ENCODE measurements at places on chromosomes 13 and 19.

DNA sequence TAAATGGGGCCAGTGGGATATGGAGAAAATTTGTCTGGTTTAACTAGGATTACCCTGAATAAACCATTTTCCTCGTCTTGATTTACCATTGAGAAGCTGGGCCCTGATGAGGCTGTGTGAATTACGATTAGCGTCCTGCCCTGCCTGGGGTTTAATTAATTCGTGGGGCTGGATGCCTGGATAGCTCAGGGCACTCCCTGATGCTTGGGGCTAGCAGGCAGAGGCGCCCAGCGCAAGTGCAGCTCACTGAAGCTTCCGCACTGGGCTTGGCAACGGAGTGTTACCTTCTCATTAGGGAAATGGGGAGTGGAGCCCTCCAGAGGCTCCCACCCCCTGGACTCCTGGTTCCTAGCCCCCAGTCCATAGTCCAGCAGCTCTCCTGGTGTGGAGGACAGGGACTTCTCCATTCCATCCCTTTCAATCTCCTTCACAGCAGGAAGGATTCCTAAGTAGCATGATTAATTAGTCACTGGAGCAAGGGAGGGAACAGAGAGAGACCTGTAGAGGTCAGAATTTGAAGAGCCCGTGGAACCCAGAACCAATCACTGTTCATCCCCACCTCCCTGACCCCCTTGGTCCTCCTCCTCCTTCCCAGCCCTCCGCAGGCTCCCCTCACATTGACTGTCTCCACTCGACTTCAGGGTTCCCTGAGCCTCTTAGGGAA lies 107.2 kb downstream of the UQCRFS1 start:
- no peak for DNase-seq

GRCh38 chr19:41435936-41436673 lies 3.6 kb downstream of the DMAC2 start:
- DNase-seq: no peak

DNA sequence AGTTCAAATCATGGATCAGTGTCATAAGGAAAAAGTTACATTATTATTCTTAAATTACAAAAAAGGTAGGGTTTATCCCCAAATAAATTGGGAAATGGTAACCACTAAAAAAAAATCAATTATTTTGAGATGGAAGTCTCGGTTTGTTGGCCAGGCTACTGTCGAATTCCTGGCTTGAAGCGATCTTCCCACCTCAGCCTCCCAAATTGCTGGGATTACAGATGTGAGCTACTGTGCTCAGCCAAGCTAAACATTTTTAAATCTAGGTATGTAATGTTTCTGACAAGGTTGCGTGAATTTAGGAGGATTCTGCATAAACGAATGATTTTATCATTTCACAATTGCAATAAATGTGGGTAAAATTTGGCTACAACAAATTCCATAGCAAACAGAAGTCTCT lies 2.0 kb downstream of the NAA16 start:
- DNase-seq: no peak

- no peak for DNase-seq
These were observed 166.4 kb downstream of the KATNAL1 start for GRCh38 chr13:30140973-30141372.

- no peak for DNase-seq
These were observed 243.8 kb upstream of the MAB21L1 start for GRCh38 chr13:35720290-35720689.

DNA sequence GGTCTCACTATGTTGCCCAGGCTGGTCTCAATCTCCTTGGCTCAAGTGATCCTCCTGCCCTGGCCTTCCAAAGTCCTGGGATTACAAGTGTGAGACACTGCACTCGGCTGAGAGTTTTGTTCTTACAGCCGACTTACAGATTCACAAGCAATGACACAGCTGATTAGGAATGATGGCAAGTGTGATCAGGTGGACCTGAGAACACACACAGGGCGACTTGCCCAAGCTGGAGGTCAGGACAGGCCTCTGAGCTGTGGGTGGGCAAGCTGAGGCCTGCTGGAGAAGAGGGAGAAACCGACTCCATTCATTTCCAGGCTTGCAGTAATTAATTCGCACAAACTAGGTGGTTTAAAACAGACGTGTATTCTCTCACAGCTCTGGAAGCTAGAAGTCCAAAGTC lies 8.1 kb upstream of the ATG4D start:
- DNase-seq: no peak

GRCh38 chr13:44932171-44932849 lies 57.0 kb downstream of the NUFIP1 start:
- DNase-seq: no peak

GRCh38 chr13:88526853-88527215 lies 855.7 kb downstream of the SLITRK5 start:
- DNase-seq: no peak

- no peak for DNase-seq
These were observed 26.4 kb upstream of the DPP9 start for GRCh38 chr19:4749870-4750590.

GRCh38 chr13:41284512-41285288 lies 21.3 kb upstream of the MTRF1 start:
- DNase-seq: no peak

GRCh38 chr13:33379608-33380007 lies 94.1 kb upstream of the STARD13 start:
- DNase-seq: no peak

- DNase-seq: no peak
These were observed 46.0 kb downstream of the ATP11A start for GRCh38 chr13:112735791-112736190.

DNA sequence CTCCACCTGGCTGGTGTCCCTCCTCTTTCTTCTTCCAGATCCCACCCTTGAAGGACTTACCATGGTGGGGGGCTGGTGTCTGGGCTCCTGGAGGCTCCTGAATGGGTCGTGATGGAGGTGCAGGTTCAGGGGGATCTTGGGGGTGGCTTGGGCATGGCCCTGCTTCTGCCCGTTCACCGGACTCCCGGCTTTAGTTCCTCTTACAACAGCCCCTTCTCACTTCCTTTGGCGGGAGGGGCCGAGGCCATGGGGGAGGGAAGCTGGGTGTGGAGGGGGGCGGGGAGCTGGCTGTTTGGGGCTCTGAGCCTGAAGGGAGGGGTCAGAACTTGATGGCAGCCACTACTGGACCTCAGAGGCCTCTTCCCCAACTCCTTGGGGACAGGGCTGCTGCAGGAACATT lies at the start of gene MYO1F:
TSS of gene MYO1F (minus strand) at position 196 of the 400 bp plus-strand sequence. CDS start at position 63, 133 bp downstream.
- DNase-seq: peak; percentile 62

DNA sequence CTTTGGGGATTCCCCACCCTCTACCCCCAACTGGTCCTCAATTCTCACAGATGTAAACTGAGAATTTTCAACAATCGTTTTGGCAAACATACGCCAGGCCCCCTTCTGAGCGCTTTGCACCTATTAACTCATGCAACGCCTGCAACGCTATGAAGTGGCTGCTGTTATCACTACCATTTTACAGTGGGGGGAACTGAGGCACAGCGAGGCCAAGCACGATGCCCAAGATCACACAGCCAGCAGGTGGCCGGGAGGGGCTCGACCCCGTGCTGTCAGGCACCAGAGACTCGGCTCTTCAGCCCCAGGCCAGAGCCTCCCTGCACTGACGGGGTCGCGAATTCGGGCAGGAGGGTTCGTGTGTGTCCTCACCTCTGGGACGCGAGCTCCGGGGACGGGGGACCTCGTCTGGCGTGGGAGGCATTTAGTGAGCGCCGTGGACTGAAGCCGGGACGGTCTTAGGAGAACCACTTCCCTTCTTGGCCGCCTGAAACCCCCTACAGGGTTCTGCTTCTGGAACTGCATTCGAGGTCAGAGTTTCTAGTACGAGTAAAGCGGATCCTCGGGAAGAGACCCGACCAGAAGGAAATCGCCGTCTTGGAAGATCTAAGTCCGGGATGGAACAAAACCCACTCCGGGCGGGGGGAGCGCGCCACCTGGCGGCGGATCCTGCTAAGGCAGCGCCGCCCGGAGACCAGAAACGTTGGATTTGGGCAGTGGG lies 21.0 kb downstream of the ZNF114 start:
- DNase-seq: peak; percentile 34

DNA sequence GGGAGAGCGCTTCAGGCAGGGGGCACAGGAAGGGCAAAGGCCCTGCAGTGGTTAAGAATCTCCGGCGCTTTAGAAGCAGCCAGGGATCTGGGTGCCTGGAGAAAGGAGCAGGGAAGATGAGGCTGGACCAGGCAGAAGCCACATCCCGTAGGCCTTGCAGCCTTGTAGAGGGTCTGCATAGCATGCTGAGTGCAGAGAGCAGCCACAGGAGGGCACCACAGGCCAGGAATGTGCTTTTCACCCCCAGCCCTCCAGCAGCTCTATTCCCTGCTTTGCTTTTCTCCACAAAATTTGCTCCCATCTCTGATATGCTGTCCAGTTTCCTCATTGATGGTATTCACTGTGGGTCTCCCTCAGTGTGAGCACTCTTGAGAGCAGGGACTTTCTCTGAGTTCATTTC lies 5.7 kb downstream of the WDR62 start:
- no peak for DNase-seq

GRCh38 chr13:108315273-108315672 lies 45.8 kb downstream of the TNFSF13B start:
- no peak for DNase-seq

DNA sequence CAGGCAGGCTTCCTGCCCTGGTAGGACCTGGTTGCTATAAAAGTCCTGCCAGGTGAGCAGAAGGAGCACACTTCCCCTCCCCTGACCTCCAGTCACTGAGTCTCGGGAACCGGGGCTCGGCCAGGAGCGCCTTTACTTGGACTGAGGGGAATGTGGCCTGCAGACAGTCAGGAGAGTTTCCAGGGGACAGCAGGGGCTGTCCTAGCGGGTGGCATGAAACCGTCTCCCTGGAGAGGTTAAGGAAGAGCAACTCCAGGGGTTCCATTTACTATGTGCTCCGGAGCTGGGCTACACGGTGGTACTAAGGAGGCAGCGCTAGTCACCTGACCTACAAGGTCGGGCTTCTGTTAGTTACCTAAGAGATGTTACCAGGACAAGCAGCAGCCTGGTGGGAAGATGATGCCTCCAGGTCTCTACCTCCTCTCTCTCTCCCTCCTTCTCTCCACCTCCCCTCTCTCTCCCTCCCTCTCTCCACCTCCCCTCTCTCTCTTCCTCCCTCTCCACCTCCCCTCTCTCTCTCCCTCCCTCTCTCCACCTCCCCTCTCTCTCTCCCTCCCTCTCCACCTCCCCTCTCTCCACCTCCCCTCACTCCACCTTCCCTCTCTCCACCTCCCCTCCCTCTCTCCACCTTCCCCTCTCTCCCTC lies 4.1 kb upstream of the CNOT3 start:
- no peak for DNase-seq

DNA sequence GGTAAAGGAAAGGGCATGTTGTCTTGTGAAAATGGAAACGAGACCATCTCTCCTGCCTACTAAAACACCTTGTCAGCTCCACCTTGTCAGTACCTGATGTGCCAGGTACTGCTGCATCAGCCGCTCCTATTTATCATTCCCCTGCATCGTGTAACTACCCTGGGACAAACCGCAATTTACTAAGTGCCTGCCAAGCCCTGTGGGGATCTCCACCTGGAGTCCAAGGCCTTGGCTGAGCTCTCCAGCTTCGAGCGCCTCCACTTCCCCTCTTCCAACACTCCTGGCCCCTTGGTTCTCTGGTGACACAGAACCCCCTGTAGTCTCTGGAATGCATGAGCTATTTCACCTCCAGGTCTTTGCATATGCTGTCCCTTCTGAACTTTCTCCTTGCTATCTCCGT lies 25.9 kb upstream of the CCNP start:
- DNase-seq: no peak

GRCh38 chr13:109971006-109971405 lies 184.6 kb upstream of the IRS2 start:
- DNase-seq: no peak

- DNase-seq: no peak
These were observed 2.7 kb upstream of the ZFP82 start for GRCh38 chr19:36420961-36421748.
